Caco-2 (cell line): ENCODE measurements at places on chromosomes 6 and 20. TPM values are rescaled to one million over a fixed set of nuclear protein-coding genes. Genes with fewer than 3 reads are reported as not detected.

DNA sequence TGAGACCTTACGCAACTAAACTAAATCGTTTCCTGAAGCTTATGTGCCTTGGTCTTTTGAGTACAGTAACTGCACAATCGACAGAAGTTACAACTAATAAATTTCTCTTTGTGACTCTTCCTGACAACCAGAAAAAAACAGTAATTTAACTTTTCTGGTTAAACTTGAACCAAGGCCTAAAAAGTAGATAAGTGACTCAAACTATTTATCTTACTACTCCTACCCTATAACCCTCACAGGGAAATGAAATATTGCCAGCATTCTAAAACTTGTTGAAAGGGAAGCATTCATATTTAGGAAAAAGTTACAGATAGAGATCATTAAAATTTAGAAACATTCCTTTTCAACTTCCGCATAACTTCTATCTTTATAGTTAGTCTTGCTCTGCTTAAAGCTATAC lies 1034.4 kb downstream of the EYS start:
- DNase-seq = no peak

GRCh38 chr6:105257340-105257739 lies 77.5 kb upstream of the POPDC3 start:
- no peak for DNase-seq

DNA sequence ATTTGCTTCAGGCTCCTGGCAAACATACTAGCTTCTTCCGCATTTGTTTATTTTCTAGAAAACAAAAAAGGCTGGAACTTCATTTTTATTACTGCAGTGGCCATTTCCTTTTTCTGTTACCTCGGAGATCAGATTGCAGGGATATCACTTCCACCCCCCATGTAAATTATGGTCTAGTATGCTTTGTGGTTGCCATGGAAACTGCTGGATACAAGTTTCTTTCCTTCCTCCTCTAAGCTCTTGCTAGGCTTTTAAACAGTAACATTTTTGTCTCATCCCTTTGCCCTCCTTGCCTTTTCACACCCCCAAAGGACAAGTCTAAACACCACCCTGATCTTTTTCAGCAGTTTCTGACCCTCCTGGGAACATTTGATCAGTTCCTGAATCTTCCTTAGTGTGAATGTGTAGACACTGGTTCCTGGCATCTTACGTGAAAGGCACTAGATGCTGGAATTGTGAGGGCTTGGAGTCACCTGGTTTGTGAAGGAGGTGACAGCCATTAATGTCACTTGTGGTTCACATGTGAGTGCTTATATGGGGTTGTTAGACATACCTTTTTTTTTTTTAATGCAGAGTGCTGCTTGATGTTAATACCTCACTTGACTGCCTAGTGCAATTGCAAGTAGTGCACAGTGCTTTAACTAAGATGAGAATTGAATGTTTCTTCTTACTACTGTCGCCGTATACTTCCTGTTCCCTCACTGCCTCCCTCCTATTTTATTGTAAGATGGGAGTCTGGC lies 181.6 kb downstream of the JARID2 start:
- DNase-seq = no peak

Gene IPCEF1
- 1.4 and 1.9 TPM in 2 replicates for total RNA-seq

Gene UFL1
- total RNA-seq = 19.4 and 21.9 TPM in 2 replicates

Gene MAS1
- total RNA-seq = not detected in 2 replicates

Gene OR14J1
- total RNA-seq = not detected in 2 replicates
